RWPE1 (cell line): ENCODE measurements at places on chromosomes 2 and 18.
A peak's percentile ranks its signal among the peaks of the same experiment; 100 is the strongest.

- no peak for DNase-seq
Observed at GRCh38 chr2:6089474-6089873, 397.3 kb downstream of the SOX11 start.

DNA sequence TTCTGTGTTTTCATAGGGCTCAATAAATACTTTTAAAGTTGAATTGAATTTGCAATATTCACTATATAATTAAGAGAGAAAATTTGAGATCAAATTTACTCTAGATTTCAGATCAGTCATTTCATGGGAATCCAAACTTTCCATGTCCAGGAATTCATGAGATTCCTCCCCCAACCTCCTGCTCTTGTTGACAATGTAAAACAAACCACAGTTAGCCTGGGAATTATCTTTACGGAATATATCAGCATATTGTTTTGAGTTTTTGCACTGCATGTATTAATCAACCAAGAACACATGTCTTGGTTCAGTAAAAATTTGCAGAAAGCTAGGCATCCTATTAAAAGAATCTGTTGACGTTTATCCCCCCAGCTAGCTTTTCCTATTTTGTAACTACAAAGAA is 42.3 kb downstream of the CYP1B1 start:
- DNase-seq: no peak

GRCh38 chr2:174621323-174621722 is 23.7 kb upstream of the WIPF1 start:
- DNase-seq: no peak

- peak; percentile 47 for DNase-seq
Observed at GRCh38 chr2:215830304-215830703, 183.0 kb downstream of the MREG start.
